NCI-H1417 (cell line): ENCODE measurements at places on chromosomes 12 and 14.

GRCh38 chr14:91396013-91396660 is 21.5 kb downstream of the CCDC88C start:
- DNase-seq: peak; percentile 74

GRCh38 chr12:85549640-85550039 is 269.6 kb downstream of the ALX1 start:
- no peak for DNase-seq

- DNase-seq: peak; percentile 28
Measured at GRCh38 chr12:47156167-47156736, 76.5 kb upstream of the AMIGO2 start.

- DNase-seq: no peak
Measured at GRCh38 chr14:26415618-26416123, 182.2 kb downstream of the NOVA1 start.

GRCh38 chr12:99140017-99140720 is 495.1 kb downstream of the APAF1 start:
- DNase-seq: no peak

- no peak for DNase-seq
Measured at GRCh38 chr12:9718968-9719367, 13.9 kb downstream of the CLECL1 start.

GRCh38 chr12:122891661-122892525 is 4.0 kb downstream of the VPS37B start:
- DNase-seq: no peak

DNA sequence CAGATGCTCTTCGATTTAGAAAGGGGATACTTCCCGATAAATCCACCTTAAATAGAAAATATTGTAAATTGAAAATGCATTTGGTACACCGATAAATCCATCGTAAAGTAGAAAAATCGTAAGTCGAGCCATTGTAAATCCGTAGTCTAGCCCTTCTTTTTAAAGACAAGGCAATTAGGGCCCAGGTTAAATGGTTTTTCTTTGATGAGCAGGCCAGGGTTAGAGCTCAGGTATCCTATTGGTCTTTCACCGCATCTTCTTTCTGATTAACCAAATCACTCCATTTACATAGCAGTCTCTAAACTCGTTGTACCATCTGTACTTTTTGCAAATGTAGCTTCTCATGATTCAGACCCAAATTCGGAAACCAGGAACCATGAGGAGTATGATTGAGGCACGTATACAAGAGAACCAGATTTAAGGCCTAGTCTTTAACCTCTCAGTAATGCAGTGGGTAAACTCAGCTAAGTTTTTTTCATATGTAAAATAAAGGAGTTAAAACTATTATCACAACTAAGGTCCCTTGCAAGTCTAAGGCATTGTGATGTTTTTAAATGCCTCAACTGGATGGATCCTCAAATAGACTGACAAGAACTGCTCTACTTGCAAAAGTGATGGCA is 2.2 kb upstream of the YAF2 start:
- DNase-seq: no peak

DNA sequence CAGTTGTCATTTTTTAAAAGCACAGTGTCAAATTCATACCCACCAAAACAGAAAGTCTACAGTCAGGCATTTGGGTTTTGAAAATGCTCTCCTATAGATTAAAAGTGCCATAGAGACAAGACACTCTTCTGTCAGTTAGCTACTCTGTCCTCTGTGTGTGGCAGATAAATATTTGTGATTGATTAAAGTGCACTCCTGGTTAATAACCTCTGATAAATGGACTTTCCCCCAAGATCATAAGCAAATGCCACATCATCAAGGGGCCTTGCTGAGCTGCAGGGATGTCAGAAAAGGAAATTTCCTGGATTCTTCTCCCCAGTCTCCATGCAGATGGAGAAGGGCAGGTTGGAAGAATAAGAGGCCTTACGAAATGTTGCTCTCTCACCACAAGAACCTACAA is 1329.5 kb upstream of the TMEM132C start:
- DNase-seq: no peak

DNA sequence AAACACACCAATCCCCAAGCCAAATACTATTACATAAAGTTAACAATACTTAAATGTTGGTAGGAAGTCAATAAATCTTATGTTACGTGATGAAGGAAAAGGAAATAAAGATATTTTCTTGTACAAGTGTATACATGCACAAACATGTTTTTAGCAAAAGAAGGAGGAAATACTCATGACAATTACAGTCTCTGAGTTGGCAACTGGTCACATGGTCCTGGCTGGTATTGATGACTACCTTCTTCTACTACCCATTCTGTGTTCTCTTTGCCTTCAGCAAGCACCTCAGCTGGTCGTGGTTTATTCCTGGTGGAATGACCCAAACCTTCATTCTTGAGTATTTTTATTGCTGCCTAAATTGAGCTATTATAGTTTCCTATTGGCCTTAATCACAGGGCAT is 84.8 kb downstream of the PLBD1 start:
- DNase-seq: no peak

GRCh38 chr14:94367347-94368242 is 20.8 kb downstream of the SERPINA1 start:
- no peak for DNase-seq

- no peak for DNase-seq
Measured at GRCh38 chr14:85948153-85948552, 418.2 kb downstream of the FLRT2 start.

DNA sequence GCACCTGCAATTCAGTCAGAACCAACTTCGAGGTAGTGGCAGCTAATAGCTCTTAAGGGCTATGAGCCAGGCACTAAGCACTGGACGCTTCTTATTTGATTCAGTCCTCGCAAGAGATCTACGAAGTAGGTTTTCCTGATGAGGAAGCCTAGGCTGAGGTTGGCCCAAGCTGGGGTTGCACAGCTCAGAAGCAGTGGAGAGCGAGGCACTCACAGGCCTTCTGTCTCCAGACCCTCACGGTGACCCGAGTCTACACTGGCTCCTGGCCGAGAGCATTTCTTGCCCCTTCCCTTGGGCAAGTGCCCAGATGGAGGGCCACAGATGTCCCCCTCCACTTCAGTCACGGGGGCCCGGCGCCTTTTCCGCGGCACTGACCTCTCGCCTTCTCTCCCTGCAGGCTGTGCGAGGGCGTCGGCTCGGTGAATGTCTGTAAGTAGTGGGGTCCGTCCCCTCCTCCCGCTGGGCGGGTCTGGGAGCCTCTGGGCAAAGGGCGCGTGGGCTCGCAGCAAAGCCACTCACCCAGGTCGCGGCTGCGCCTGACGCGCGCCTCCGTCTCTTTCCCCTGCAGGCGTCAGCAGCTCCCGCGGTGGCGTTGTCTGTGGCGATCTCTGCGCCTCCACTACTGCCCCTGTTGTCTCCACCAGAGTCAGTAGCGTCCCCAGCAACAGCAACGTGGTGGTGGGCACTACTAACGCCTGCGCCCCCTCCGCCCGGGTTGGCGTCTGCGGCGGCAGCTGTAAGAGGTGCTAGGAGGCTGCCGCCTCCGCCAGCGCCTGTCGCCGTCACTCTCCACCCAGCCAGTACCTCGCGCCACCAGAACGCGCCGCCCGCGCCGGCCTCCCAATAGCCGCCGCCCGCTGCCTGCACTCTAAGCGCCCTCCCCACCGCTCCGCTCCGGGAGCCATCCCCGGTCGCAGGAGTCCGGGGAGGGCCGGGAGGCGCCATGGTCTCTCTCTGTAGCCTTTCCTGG is 13.1 kb downstream of the KRT83 start:
- peak; percentile 90 for DNase-seq

GRCh38 chr12:65840793-65841670 is 16.7 kb downstream of the HMGA2 start:
- no peak for DNase-seq

DNA sequence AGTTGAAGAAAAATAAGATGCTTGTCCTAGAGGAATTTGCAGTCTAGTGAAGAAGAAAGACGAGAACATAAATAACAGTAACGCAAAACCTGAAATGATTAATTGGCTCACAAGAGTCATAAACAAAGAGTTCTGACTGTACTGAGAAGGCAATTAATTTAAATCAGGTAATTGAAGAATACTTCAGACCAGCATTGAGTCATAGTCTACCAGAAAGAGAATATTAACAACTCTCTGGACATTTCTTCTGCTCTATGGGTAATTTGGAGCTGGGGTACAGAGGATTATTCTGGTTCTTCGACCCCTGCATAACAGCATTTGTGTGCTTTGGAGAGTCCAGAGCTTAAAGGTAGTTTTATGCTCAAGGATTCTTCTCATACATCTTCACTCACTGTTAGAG is 390.3 kb upstream of the DCN start:
- DNase-seq: peak; percentile 12

DNA sequence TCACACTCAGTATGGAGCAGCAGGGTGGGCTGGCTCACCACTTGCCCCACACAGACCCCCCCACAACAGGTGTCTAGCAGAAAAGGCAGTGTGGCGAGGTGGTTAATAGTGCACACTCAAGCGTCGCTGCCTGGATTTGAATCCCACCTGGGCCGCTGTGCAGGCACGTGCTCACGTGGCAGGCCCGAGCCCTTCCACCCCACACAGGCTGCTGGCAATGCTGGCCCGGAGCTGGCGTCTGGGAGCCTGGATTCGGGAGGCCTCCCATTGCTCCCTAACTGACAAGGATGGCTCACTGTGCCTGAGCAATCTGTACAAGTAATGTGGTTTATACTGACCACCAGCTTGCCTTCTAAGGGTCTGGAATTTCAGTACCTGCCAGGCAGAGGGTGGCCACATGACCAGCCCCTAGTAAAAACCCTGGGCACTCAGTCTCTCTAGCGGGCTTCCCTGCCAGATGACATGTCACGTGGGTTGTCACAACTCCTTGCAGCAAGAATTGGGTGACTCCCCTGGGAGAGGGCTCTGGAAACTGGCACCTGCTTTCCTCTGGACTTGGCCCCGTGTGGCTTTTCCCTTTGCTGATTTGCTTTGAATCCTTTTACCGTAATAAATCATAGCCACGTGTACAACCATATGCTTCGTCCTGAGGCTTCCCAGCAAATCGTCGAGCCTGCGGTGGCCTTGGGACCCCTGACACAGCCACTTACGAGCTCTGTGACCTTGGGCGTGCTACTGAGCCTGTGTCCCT is 72.8 kb downstream of the SCARB1 start:
- DNase-seq: peak; percentile 64

GRCh38 chr14:79421811-79422210 is 789.5 kb downstream of the DIO2 start:
- no peak for DNase-seq

- no peak for DNase-seq
Measured at GRCh38 chr12:77354766-77355362, 289.5 kb upstream of the E2F7 start.

DNA sequence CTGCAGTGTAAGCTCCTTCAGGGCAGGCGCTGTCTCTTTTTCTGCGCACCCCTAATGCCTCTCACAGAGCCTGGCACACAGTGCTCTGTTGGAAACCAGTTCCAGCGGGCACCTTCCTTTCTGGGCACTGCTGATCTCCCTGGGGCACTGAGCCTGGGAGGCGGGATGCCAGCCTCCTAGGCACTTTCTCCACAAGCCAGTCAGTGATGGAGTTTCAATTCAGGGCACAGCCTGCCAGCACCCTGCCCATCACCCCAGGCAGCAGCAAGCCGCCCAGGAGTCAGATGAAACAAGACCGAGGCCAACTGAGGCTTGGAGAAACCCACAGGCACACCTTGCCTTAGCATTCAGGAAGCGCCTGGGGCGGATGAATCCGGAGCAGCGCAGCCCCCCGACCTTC is 5.7 kb upstream of the CTDSP2 start:
- no peak for DNase-seq

GRCh38 chr12:121273364-121273896 is 23.1 kb downstream of the CAMKK2 start:
- DNase-seq: no peak

- no peak for DNase-seq
Measured at GRCh38 chr14:36988568-36988967, 183.8 kb downstream of the SLC25A21 start.

GRCh38 chr12:98483621-98484503 is 31.5 kb upstream of the TMPO start:
- no peak for DNase-seq

DNA sequence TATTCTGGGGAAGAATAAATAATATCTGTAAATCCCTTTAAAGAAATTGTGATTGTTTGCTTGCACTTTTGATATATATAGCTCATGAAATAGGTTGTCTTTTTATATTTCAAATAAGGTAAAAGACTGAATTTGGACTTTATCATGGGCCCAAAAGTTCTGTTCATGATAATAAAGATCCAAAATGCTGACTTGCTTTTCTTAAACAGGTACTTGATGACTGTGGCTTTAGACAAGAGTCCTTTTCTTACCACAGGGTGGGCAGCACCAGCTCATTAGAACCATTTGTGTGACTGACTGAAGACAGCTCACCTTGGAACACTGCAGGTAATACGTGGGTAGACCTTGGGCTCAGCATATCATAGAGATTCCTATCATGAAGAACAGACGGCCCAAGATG is 432.6 kb downstream of the ETNK1 start:
- DNase-seq: no peak

DNA sequence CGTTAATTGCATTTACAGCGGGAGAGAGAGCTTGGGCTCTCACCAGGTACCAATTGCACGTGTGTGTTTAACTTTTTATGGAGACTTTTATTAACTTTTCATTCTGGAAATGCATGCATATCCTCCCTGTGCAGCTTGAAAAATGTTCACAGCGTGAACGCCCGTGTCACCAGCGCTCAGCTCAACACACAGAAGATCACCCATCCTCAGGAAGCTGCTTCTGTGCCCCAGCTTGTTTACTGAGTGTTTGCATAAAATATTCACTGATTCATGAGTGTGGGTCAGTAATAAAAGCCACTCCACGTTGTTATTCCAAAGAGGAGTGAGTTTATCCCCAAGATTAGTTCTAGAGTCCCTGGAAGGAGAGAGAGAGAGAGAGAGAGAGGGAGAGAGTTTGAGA is 75.5 kb upstream of the FZD10 start:
- DNase-seq: no peak

- DNase-seq: no peak
Measured at GRCh38 chr12:77932216-77932615, 101.5 kb downstream of the NAV3 start.

GRCh38 chr12:12091071-12091470 is 20.3 kb downstream of the BCL2L14 start:
- no peak for DNase-seq

DNA sequence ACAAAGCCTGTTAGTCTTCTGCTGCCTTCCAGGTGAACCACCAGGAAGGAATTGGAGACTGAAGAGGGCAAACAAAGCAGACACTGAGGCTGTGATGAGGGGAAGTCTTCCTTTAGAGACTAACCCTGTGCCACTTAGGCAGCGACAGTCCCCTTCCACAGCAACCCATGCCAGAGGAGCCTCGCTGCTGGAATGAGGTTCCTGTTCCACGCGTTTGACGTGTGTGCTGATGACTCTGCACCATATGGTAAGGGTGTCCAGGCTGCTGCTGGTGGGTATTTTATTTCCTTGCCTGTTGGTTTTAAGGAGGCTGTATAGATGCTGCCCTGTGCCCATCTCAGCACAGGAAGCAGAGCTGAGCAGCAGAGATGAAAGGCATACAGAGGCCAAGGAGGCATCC is 361.9 kb upstream of the FKBP4 start:
- DNase-seq: no peak

DNA sequence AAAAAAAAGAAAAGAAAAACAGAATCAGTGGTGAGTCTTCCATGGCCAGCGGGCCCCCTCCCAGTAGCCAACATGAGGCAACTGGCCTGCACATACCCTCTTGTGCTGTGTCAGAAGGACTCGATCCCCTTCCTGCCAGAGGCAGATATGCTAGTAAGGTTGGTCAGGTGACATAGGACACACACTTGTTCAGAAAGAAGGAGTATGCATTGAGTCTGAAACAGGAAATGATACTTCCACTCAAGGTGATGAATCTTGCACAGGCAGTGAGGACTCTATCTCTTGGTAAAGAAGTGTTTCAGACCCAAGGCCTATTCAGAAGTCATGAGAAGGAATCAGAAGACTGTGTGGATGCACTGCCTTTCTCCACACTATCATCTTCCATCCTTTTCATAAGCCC is 269.7 kb upstream of the FAR2 start:
- DNase-seq: no peak

GRCh38 chr12:12673296-12673695 is 22.7 kb downstream of the GPR19 start:
- DNase-seq: no peak
